ENCODE measurements at places on chromosomes 12 and 14.

GRCh38 chr14:29045237-29045636 lies 278.6 kb downstream of the FOXG1 start:
- DNase-seq, result no peak

DNA sequence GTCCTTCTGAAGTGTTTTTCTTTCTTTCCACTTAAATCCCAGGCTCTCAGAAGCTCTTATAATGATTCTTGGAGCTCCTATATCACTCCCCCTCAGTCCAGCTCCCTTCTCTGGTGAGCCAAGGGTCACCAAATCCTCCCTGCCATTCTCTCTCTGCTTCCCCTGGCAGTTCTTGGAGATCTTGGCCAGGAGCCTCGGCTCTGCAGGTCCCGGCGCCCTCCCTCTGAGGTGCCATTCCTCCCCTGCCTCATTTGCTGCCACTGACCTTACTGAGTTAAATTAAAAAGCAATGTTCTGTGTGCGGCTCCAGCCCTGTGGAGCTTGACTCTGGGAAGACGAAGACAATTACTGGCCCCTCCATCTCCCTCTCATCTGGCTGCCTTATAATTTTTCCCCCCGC lies 7.0 kb downstream of the CISTR start:
- DNase-seq, result no peak

DNA sequence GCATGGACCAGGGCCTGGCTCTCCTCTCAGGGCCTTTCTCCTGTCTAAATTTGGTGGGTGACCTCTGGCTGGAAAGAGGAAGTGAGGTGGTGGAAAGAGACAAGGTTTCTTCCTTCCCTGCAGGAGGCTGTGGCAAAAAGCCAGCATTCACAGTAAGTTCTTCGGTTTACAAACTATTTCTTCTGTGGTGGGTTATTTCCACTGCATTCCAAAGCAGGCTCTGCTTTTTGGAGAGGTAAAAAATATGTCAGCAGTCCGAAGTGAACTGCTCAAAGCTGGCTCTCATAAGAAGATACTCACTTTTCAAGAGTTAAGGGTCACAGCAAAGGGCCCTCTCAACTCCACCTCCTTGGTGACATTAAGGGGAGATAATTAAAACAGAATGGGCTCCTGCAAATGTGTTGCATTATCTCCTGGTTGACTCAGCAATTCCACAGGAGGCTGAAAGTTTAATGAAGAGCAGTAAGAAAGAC lies 48.9 kb upstream of the POC1B start:
- DNase-seq, result peak; percentile 9

DNA sequence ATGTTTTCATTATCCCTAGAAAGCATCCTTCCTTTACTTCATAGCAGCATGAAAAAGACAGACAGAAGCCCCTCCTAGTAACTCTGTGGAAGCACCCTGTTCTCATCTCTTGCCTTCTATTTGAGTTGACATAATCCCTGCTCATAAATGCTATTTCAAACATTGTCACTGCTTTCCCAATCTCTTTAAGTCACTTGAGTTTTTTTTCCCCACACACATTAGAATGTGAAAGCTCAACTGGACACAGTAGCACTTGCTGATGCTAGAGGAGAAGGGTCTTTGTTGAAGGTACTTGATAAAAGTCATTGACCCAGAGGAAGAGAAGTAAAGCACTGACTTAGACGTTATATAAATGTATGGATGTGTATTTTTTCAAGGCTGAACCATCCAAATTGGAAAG lies 3.0 kb downstream of the E2F7 start:
- no peak for DNase-seq

GRCh38 chr12:5388581-5389535 lies 43.0 kb upstream of the NTF3 start:
- DNase-seq, result no peak

DNA sequence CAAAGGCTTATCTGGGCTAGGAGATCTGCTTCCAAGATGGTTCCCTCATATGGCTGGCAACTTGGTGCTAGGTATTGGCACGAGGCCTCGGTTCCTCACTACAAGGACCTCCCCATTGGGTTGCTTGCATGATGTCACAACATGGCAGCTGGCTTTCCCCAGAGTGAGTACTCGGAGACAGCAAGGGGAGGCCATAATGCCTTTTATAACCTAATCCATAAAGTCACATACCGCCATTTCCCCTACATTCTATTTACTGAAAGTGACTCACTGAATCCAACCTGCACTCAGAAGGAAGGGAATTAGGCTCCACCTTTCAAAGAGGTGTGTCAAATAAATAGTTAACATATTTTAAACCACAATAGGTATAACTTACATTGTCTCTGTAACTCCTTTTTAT lies 130.9 kb downstream of the SAMD4A start:
- no peak for DNase-seq

DNA sequence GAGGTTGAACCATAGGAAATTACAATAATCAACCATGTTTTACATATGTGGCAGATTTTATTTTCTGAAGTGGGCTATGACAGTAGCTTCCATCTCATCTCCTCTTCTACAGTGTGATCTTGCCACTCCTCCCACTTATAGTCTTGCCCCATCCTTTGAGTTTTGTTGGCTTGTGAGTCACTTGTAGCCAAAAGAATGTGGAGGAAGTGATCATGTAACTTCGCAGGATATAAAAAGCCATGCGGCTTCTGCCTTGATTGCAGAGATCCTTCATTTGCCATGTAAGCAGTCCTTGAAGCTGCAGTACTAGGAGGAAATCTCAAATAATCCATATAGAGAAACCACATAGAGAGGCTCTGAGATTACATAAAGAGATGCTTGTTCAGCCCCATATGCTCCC lies 13.7 kb upstream of the ZNF84 start:
- DNase-seq, result no peak

- no peak for DNase-seq
Measured at GRCh38 chr14:61451891-61452400, 130.6 kb downstream of the PRKCH start.

DNA sequence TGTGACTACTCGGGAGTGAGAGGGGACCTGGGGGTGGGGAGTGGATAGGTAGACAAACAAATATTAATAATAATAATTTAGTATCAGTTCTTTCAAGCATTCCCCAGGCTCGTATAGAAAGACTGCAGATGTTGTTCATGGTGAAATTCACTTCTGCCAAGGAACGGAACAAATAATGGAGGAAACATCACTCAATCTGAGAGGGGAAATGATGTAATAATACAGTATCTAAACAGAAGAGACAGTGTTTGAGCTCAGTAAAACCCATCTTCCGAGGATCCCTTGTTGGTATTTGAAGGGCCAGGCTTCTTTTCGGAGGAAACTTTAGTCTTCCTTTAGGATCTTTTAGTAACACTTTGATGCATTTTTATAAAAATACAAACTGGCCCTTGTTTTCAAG lies 114.2 kb downstream of the KCNK10 start:
- no peak for DNase-seq

GRCh38 chr12:54358191-54358944 lies 5.9 kb downstream of the GPR84 start:
- DNase-seq, result peak; percentile 29

DNA sequence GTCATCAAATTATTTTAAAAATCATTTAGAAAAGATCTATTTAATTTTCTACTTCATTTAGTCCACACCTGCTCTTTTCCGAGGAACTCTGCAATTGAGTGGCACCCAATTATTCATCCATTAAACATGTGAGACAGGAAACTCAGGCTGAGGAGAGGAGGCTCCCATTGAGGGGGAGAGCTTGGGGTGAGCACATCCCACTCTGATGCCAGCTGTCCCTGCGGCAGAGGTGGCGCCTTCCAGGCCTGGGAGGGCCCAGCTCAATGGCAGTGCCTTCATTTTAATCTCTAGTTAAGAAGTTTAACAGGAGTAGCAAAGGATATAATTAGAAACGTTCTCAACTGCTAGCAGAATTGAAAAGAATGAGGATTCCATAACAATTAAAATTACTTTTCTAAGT lies 92.0 kb downstream of the ITPR2 start:
- no peak for DNase-seq

DNA sequence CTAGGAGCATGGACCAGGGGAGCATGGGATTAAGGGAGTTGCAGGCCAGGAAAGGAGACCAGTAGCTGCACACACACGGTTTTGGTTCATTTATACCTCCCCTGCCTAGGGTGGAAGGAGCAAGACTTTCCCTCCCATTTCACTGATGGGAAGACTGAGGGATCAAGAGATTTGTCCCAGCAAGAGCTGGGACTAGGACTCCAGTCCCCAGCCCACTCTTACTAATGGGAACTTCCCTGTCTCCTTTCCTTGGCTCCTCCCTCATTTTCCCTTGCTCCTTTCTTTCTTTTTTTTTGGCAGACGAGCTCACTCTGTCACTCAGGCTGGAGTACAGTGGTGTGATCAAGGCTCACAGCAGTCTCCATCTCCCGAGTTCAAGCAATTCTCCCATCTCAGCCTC lies 13.0 kb downstream of the SCNN1A start:
- DNase-seq, result no peak

- no peak for DNase-seq
Measured at GRCh38 chr14:105066240-105067071, 1.2 kb upstream of the GPR132 start.

- DNase-seq, result no peak
Measured at GRCh38 chr14:69059658-69060623, 80.8 kb upstream of the ACTN1 start.

GRCh38 chr12:95681210-95681765 lies 109.3 kb downstream of the NTN4 start:
- no peak for DNase-seq

DNA sequence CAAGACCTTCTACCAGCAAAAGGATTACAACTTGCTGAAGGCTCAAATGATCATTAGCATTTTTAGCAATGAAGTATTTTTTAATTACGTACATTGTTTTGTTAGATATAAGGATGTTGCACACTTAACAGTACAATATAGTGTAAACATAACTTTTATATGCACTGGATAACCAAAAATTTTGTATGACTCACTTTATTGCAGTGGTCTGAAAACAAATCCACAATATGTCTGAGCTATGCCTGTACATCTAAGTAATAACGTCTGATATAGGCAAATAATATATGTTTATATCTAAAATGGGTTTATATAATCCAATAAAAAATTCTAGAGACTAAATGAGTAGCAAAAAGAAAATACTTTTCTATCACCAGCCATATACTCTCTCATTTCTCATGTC lies 10.6 kb downstream of the ANKS1B start:
- DNase-seq, result no peak

- no peak for DNase-seq
Measured at GRCh38 chr14:36161776-36162175, 14.7 kb downstream of the PTCSC3 start.

GRCh38 chr14:20624495-20625070 lies 16.9 kb downstream of the OR6S1 start:
- DNase-seq, result no peak

- DNase-seq, result peak; percentile 50
Measured at GRCh38 chr14:20820063-20820904, 17.6 kb upstream of the RNASE1 start.

GRCh38 chr12:113582521-113583218 lies 111.0 kb upstream of the LHX5 start:
- no peak for DNase-seq
